ENCODE measurements at places on chromosomes 3 and 15.

DNA sequence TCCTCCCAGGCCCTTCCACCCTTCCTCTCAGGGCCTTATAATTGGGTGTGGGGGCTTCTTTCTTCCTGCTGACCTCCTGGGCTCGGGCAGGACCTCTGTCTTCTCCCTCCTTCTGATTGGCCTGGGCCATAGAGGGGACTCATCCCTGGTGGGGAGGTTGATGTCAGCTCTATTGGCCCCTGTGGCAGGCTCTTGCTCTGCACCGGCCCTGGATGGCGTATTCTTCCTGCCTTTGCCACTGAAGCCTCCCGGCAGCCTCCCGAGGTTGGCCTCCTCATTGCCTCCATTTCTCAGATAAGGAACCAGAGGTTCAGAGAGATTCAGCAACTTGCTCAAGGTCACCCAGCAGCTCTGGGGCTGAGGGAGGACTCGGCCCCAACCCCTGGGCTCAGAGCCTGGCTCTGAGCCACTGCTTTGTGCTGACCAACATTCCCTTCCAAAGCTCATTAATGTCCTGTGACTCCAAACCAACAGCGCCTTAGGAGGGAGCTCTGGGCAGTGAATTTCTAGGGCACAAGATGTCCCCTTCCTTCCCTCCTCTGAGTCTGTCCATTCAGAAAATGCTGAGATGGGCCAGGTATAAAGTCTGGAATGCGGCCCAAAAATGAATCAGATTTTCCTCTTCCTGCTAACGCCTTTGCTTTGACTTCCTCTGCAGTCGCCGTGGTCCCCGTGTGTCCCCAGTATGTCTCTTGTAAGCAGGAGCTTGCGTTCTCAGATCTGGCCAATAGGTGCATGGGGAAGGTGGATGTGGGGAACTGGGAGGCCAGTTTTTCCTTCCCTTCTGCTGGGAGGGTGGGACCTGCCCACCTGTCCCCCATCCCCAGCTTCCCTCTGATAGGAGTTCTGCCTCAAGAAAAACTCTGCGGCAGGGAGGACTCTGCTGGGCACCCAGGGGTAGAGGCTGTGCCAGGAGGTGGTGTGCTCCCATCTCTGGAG, 74.2 kb downstream of the HMCES start:
- DNase-seq: no peak

DNA sequence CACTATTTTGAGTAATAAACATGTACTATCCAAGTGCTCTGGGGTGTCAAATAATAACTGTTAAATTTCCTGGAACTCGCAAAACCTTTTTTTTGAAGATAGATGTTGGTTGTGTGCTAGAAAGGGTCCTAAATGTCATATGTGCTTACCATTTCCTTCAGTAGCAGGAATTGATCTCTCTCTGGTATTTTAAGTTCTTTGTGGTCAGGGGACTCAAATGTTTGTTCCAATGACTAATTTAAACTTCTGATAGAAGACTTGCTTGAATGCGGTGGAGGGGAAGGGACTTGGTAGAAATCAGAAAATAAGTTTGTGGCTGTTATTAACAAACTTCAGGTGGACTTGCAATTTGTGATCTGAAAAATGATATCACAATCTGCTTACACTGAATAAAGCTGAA, 26.8 kb downstream of the ARIH2 start:
- DNase-seq: no peak

DNA sequence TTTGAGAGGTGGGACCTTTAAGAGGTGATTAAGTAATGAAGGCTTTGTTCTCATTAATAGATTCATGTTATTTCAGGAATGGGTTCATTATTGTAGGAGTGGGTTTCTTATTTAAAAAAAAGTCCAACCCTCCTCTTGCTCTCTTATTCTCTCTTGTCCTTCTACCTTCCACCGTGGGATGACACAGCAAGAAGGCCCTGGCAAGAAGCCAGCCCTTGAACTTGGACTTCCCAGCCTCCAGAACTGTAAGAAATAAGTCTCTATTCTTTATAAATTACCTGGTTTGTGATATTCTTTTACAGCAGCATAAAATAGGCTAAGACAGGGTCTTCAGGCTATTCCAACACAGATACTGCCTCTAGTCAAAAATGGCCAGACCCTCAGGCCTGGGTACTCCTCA, 62.2 kb downstream of the MYLK start:
- no peak for DNase-seq

DNA sequence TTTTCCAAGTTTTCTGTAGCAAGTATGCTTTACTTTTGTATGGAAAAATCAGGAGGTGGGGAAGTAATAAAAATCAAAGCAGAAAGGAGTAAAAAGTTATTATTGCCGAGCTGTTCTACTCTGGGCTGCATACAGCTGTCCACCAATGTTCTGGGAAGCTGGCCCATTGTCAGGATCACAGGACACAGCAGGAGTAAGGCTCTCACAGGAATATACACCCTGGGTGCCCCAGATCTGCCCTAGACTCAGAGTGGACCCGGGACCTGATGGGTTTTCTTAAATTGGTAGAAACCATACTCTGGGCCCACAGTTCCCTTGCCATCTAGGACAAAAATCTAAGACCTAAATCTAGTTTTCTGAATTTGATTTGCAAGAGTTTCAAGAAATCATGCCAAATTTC, 60.4 kb downstream of the TNIK start:
- DNase-seq: no peak

GRCh38 chr15:67998599-67999133, 55.4 kb upstream of the PIAS1 start:
- no peak for DNase-seq

DNA sequence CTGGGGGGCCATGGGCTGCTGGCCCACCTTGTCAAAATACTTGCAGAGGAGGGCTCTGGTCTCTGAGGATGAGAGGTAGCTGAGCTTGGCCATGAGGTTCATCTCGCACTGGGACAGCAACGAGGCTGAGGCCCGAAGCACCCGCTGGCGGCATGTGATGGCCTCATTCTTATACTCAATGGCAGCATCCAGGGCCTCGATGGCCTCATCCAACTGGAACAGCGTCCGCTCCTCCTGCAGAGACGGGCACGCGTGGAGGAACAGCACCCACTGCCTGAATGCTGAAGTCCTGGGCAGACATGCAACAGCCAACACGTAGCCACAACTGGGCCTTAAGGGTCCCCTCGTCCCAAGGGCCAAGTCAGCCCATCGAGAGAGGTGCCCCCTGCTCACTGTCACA, 25.0 kb downstream of the KIF7 start:
- no peak for DNase-seq

DNA sequence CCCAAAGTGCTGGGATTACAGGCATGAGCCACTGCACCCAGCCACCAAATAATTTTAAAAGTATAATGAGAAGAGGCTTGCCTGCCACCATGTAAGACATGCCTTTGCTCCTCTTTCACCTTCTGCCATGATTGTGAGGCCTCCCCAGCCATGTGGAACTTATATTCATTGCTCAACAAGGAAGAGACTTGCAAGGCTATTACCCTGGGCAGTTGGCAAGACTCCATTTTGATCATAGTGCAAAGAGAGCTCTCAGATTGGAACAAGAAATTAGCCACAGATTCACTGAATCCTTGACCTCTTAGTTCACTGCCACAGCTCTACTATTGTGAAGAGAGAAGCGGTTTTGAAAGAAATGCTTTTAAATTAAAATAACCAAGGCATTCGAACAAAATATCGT, 6.1 kb downstream of the SCAP start:
- DNase-seq: no peak

- no peak for DNase-seq
Observed at GRCh38 chr3:179181021-179181472, 32.9 kb downstream of the PIK3CA start.

GRCh38 chr3:141663993-141664392, 74.1 kb upstream of the RNF7 start:
- DNase-seq: no peak

GRCh38 chr15:71677766-71678165, 132.6 kb upstream of the NR2E3 start:
- no peak for DNase-seq

DNA sequence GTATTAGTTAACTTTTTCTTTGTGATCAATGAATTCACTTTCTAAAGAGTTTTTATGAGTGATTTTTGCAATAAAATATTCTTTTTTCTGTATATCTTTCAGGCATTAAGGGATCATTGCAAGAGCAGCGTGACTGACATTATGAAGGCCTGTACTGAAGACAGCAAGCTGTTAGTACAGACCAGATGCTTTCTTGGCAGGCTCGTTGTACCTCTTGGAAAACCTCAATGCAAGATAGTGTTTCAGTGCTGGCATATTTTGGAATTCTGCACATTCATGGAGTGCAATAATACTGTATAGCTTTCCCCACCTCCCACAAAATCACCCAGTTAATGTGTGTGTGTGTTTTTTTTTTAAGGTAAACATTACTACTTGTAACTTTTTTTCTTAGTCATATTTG, 24.4 kb downstream of the SELENOT start:
- DNase-seq: no peak

DNA sequence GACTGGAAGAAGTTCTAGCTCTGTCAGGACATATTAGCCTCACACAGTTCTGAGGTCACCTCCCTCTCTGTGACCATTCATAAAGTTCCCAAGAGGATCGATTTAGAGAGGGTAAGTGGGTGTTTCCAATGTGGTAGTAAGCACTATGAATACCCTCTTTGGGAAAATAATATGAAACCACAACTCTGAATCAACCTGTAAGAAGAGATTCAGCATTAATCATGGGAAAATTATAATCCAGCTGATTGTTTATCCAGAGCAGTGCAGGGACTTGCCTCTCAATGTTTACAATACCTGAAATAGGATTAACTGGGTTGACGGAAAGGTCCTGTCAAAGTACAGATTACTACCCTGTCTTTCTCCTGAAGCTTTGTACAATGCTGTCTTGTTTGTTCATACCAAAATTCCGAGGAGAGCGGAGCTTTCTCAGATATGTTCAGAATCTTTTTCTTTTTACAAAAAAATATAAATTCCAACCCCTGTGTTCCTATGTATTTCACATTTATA, 302.9 kb upstream of the DPPA4 start:
- DNase-seq: no peak

DNA sequence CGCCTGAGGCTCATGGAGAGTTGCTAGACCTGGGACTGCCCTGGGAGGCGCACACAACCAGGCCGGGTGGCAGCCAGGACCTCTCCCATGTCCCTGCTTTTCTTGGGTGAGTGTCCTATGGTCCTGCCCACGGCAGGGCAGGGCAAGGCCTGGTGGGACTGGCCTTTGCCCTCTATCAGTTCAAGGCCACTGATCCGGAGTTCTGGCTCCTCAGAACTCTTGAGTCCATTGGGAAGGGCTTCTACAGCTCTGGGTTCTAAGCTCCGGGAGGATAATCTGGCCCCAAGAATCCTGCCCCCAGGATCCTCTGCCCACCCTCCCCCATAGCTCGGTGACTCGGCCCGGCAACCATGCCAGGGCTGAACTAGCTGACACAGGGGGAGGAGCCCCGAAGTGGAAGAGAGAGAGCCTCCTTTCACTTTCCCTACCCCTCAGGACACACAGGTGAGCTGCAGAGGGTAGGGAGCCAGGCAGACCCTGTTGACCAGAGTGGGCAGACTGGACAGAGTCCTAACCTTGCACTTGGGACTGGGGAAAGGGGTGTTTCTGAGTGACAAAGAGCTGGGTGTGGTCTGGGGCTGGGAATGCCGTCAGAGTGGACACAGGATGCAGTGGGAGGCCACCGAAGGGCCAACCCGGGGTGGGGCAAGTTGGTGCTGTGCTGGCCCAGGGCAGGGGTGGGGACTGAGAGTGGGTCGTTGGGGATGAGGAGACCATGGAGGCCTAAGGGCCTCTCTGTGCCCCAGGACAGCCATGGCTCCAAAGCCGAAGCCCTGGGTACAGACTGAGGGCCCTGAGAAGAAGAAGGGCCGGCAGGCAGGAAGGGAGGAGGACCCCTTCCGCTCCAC, 664 bp downstream of the PARP3 start:
- no peak for DNase-seq

DNA sequence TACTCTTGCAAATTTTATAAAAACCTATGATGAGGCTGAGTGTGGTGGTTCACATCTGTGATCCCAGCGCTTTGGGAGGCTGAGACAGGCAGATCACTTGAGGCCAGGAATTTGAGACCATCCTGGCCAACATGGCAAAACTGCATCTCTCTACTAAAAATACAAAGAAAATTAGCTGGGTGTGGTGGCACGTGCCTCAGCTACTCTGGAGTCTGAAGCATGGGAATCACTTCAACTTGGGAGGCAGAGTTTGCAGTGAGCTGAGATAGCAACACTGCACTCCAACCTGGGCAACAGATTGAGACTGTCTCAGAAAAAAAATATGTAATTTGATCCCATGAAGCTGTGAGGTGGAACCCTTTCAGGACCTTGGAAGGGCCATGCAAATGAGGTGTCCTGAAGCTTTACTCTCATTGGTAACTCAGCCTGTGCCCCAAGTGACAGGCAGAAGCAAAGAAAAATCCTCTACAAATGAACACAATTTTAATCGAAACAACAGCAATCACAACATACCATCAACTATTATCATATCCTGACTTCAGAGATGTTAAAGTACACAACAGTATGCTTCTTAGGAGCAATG, 84.6 kb upstream of the CDV3 start:
- no peak for DNase-seq

DNA sequence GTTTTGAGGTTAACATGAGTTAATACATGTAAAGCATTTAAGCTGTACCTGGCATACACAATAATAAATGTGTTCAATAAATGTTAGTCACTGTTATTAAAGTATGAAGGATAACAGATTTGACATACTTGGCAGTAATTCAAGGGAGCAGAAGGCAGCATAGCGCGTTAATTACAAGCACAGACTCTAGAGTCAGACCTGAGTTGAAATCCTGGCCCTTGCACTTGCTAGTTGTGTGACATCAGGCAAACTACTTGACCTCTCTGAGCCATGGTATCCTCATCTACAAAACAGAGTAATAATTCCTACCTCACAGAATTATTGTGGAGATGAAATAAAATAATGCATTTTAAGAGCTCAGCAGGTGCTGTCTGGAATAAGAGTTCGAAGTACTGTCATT, 5.4 kb downstream of the IFT122 start:
- DNase-seq: no peak

DNA sequence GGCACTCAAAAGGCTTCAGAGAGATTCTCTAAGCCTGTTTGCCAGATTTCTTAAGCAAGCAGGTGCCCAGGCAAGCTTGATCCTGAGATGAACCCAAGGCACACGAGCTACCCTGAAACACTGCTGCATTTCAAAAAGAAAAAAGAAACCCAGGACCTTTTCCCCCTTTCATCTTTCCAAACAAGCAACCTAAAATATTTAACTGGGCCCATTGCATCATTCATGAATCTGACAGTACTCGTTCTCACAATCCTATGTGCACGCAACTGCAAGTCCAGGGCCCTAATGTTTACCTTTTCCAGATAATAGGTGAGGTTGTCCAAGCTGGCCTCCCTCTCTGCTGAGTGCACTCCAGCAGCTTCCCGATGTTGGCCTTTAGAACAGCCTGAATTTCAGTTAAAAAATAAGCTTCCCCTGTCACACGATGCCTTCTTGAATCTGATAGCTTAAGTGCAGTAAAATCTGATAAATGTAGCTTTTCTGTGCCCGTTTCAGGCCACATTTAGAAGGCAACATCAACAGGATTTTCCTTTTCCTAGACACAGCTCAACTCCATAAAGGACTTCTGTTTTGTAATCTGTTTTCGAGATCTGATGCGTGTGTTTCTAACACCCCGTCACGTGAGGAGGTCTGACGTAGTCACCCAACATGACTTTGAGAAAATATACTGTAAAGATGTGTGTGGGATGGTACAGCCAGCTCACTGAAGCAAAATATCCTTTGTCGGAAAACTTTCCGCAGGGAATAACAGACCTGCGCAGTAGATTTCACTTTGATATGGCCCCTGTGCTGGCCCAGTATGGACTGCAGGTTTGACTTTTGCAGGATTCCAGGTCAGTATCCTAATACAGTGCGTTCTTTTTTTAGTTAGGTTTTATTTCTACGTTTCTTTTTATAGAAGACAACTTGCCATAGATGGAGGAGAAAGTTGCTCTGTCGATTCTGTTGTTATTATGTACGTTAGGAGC, 55.1 kb upstream of the RASA2 start:
- DNase-seq: no peak
